ENCODE measurements at places on chromosomes 13 and 19.

DNA sequence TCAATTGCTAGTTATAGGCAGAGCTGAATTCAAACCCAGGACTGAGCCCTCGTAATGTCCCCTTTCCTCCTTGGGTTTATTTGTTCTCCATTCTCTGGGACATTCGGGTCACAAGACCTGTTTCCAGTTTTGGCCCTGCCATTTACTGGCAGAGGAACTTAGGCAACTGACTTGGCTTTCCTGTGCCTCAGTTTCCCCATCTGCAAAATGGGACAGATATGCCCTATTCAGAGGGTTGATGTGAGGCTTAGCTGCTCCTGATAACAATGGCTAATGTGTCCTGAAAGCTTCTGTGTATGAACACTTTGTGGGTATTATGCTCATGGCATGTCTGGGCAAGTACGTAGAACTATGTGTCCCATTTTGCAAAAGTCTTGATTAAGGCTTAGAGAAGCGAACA lies 996 bp downstream of the ZNF524 start:
- DNase-seq, result no peak

DNA sequence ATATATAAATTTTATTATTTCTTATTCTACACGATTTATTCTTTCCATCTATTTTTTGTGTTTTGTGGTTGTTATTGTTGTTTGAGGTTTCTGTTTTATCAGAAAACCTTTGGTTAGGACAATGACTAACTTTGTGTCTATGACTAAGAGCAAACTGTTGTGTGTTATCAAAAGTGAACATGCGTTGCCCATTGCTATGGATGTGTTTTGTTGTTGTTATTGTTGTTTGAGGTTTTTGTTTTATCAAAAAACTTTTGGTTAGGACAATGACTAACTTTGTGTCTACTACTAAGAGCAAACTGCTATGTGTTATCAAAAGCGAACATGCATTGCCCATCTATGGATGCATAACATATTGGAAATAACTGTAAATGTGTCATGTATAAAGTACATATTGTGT lies 692.3 kb downstream of the SLITRK1 start:
- DNase-seq, result no peak

- DNase-seq, result no peak
Observed at GRCh38 chr19:904545-904944, 8.5 kb downstream of the R3HDM4 start.

DNA sequence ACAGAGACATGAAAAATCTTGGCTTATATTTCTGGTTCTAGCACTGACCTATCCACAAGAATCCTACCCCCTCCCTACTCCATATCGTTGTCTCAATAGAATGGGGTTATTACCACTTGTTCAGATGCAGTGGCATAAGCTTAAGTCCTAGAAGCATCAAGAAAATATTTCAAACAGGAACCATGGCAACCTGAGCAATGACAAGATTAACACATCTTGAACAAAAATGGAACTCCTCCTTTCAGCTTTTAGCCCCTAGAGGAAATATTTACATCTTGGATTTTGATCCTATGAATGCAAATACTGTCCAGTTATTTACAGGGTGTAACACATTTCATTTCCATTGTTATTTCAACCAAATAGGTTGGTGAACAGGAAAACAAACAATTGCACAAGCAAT lies 46.1 kb upstream of the TSC22D1 start:
- DNase-seq, result no peak

DNA sequence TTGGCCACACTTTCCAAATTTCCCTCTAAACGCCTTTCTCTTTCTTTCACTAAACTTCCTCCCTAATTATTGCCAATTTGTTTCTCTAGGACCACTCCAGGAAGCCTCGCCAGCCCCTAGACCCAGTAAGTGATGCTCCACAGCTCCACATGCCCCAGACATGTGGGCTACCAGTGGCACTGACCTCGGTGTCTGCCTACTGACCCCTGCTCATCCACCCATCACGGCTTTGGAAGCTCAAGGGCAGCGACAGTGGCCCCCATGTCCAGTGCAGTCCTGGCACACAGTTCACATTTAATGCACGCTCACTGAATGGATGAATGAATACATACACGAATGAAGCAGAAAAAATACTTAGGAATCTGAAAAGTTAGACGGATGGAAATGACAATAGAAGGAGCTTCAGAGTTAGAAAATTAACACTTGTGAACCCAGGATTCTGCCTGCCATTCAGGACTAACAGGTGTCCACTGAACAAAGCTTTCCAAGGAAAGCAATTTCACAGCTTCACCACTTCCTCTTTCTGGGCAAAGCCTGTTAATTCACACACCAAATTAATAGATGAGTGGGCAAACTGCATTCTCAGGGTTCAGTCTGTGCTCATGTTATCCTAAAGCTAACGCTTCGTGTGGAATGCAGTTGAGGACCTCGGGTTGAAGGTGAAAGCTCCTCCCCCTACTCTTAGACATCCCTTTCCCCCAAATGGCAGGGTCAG lies 50.9 kb downstream of the CCDC70 start:
- DNase-seq, result no peak

- DNase-seq, result no peak
Observed at GRCh38 chr13:113506025-113506685, 15.6 kb upstream of the DCUN1D2 start.

DNA sequence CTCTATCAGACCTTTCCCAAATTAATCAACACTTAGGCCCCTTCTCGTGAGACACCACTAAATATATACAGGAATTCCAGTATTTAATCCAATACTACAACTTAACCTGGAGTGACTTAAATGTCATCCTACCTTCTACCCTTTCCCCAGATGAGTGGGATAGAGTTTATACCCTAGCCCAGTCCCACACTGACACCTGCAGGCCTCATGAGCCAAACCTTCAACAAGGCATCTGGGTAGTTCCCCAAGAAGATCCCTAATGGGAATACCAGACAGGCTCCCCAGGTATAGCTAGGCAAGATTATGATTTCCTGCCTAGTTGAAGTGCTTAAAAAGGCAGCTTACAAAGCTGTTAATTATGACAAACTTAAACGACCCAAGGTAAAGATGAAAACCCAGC lies 15.9 kb downstream of the ZNF83 start:
- no peak for DNase-seq

- DNase-seq, result no peak
Observed at GRCh38 chr19:14446336-14447036, 13.4 kb downstream of the PKN1 start.

DNA sequence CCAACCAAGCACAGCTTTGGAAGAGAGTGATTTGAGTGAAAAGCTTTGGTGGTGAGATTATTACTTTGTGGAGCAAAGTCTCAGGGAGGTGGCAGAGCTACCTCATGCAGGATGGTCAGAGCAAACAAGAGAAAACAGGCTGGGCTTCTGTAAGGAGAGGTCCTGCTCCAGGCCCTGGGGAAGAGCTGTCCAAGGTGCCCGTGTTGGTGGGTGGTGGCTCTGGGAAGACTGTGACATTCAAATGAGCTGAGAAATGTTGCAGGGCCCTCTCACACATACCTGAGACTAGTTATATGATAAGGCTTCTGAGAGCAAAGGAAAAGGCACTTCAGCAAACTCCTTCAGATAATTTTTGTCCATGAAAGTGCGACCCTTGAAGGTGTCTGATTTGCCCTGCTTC lies 205.5 kb upstream of the SOX21 start:
- no peak for DNase-seq

GRCh38 chr19:38049105-38049649 lies 142.2 kb downstream of the SIPA1L3 start:
- DNase-seq, result peak; percentile 12

- DNase-seq, result no peak
Observed at GRCh38 chr13:109747524-109747923, 38.9 kb downstream of the IRS2 start.

DNA sequence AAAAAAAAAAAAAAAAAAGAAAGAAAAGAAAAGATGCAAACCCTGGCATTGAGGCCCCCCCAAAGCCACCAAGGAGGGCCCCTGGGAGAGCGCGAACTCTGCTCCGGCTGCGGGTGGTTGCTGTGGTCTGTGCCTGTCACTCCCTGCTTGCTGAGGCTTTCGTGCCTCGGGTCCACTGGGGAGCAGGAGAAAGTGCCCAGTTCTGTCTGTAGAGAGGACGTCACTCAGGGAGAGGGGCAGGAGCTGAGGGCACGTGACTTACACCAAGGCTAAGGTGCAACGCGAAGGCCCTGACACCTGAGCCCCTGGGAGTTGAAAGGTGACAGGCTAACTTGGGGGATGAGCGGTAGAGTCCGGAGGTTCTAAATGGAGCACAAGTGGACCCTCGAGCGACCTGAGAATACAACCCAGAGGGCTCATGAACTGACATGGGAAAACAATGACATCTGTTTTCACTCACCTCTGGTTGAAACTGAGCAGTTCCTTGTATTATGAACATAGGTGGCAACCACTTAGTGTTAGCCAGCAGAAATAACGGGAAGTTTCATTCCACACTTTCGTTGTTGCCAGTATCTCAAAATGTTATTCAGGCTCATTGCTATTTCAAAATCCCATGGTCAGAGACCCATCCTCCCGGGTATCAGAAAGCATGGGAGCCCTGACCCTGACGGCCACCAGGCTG lies 69.2 kb upstream of the TM9SF2 start:
- no peak for DNase-seq

GRCh38 chr19:44758596-44758995 lies 10.1 kb downstream of the BCL3 start:
- DNase-seq, result no peak

DNA sequence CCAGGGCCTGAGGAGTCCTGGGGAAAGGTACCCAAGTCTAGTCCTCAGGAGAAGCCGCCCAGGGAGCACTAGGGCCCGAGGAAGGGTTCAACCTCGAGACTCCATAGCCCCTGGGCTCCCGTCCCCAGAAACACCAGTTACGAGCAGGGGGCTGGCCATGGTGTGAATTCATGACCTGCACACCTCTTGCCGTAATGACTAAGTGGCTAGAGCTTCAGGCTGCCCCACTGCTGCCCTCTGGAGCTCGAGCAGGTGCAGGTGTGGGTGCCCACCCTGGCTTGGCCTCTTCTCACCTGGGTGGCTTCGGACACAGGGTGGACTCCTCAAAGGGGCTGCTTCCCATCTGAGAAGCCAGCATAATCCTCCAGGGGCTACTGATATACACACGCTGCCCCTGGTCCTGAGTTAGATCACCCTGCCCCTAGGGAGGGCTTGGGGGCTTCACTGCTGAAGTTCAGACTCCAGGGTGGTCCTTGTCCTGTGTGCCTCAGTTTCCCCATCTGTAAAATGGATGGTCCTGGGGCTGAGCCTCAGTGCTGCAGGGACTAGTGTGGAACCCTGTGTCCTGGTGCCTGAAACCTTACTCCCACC lies 13.6 kb downstream of the SPC24 start:
- no peak for DNase-seq

- DNase-seq, result no peak
Observed at GRCh38 chr19:32287086-32287485, 58.3 kb upstream of the ZNF507 start.

- no peak for DNase-seq
Observed at GRCh38 chr19:14434543-14435319, 1.6 kb downstream of the PKN1 start.

DNA sequence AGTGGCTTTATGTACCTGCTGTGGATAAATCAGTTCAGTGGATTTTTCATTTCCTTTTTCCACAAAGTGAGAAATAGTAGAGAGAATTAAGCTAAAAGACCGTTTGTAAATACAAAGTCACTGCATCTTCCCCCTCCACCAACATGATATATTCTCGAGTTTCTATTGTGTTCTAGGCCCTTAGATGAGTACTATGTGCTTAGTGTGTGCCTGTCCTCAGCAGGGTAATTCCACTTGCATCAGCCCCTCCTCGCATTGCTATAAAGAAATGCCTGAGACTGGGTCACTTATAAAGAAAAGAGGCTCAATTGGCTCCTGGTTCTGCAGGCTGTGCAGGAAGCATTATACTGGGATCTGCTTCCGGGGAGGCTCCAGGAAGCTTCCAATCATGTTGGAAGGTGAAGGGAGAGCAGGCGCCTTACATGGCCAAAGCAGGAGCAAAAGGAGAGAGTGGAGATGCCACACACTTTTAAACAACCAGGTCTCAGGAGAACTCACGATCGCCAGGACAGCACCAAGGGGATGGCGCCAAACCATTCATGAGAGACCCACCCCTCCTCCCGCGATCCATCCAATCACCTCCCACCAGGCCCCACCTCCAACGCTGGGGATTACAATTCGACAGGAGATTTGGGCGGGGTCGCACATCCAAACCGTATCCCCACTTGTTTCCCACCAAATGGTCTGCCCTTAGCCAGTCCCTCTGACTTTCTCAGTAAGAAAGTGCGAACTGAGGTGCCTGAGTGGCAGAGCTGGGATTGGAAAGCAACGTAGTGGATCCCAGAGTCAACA lies 102.3 kb upstream of the ABCC4 start:
- no peak for DNase-seq

DNA sequence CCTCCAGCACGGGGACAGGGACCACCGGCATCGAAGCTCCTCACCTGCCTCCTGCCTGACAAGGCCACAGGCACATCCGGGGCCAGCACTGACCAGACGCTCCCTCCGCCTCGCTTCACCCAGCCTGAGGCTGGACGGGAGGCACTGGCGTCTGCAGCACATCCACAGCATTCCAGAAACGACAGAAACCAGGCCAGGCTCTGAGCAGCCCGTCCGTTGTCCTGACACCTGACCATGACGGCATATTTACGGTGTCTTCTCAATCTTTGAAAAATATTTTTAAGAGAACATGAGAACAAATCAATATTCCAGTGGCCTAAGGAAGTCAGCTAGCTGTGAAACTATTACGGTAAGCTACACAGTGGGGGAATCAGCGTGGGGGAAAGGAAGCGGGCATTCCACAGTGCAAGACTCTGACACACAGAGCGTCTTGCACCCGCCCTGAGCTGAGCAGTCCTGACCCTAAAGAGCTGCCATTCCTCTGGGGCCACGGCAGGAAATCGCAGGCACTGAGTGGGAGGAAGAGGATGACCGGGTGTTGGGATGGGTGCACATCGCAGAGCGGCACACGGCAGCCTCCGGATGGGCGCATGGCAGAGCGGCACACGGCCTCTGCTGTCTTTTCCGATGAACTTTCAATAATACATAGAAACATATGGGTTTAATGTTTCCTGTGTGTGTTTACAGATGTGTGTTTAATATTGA lies 26.8 kb downstream of the RASA3 start:
- DNase-seq, result no peak
